ENCODE measurements at places on chromosomes 1 and 21.

DNA sequence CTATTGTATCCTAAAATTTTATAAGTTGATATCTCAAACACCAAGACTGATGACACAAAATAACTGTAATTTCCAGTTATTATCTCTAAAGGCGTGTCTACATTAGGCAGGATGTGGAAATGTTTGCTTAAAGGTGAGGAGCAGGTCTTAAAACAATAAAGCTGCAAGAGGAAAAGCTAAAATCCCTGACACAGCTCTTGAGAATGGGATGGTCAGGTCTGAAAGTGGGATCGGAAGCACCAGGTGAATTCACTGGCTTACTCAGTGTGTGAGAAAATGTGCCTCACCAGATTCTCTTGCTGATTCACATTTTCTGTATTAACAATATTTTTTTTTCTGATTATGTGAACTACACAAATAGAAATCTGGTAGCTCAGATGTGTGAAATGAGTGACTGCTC, 421.9 kb upstream of the ADAMTS5 start:
- DNase-seq, result no peak

DNA sequence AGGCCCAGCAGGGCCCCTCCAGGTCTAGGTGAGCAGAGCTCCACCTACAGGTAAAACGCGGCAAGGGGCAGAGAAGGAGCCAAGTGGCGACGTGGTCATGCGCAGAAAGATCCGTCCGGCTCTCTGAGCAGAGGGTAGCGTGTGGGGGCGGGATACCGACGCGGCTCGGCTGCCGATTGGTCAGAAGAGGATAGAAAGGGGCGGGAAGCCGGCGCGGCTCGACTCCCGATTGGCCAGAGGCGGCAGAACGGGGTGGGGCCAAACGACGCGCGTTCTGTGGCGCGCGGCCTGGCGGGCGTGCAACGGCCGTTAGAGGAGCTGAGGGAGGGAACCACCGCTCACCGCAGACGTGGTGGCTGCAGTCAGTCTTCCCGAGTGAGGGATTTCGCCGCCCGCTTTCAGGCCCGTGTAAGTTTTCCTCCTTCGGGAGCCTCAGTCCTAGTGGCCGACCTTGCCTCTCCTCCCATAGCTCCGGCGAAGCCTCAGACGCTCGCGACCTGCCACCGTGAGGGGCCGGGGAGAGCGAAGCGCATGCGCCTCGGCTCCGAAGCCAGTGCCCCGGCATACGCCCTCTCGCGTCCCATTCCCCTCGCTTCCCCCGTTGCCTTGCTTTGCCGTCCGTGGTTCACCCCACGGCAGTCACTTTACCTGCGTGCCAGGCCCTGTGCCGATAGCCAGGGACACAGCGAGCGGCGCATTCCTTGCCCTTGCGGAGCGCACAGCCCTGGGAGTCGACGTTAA, at the start of gene CEP85:
Gene CEP85 (plus strand): TSS at position 298 of the 741 bp plus-strand sequence. CDS start 5,584 bp downstream, outside the sequence.
- peak; percentile 99 for DNase-seq

- DNase-seq, result no peak
Observed at GRCh38 chr1:115210302-115210711, 121.0 kb upstream of the TSPAN2 start.

- no peak for DNase-seq
Observed at GRCh38 chr1:187504779-187505178, 676.0 kb downstream of the PLA2G4A start.

- no peak for DNase-seq
Observed at GRCh38 chr21:38140207-38140903, 116.4 kb upstream of the KCNJ15 start.

DNA sequence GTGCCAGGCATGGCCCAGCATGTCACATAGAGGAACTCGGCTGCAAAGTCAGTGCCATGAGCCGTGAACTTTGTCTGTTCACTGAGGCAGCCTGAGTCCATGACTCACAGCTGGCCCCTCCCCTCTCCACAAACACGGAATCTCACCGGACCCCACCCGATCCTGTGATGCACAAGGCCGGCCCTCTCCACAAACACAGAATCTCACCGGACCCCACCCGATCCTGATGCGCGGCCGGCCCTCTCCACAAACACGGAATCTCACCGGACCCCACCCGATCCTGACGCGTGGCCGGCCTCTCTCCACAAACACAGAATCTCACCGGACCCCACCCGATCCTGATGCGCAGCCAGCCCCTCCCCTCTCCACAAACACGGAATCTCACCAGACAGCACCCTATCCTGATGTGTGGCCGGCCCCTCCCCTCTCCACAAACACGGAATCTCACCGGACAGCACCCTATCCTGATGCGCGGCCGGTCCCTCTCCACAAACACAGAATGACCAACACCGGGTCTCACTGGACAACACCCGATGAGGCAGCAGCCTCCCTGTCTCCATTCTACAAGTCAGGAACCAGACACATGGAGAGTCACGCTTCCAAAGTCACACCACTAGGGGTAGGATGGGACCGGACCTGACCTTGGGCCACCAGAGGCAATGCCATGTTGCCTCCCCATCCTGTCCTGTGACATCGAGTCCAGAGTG, 39.6 kb upstream of the GPR153 start:
- DNase-seq, result no peak

DNA sequence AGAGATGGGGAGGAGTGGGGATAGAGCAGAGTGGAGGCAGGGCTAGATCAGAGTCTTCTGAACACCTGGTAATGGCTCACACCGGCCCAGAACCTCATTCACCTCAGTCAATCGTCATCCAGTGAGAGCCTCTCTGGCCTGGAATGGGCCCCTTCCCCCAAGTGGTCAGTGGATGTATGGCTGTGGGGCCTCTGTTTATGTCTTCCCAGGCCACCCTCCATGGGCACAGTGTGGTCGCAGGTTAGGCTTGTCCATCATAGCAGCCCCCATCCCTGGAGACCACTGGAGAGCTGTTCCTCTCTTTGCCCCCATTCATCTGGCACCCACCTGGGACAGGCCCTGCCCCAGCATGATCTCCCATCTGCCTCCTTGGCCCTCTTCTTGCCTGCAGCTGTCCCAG, 29.6 kb upstream of the TENT5C start:
- DNase-seq, result no peak

DNA sequence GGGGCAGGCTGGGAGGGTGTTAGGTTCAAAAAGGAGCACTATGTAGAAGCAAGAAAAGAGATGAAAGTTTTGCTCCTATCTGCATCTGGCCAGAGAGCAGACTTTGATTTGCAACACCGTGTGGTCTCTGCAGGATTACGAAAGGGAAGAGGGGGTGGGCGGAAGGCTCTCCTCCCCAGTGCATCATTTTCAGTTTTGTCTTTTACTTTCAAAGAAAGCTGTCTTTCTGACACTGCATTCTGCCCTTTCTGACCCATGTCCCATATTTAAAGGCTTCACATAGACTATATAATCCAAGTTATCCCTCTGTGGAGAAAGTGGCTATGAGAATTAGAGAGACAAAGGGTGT, 126.5 kb downstream of the RHOU start:
- DNase-seq, result no peak

- DNase-seq, result no peak
Observed at GRCh38 chr1:38567401-38567800, 292.2 kb downstream of the RRAGC start.

DNA sequence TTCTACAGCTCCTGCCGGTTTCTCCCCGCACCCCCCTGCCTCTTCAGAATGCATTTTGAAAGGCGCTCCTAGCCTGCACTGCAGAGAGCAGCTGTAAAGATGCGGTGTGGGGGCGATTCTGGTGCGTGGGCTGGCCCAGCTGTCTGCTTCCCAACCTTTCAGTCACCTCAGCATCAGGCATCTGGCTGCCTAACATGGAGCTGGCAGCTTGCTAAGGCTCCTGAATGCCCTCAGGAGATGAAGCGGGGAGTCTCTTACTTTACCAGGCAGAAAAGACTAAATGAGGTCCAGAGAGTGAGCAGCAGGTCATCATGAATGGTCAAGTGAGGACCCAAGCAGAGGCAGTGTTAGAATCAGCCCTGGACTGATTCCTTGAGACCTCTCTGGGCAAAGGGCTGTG, 8.7 kb downstream of the IER5 start:
- no peak for DNase-seq

- DNase-seq, result peak; percentile 50
Observed at GRCh38 chr1:58573705-58574591, 3.1 kb downstream of the TACSTD2 start.

GRCh38 chr1:218068241-218068640, 216.9 kb upstream of the RRP15 start:
- DNase-seq, result no peak

GRCh38 chr1:92708368-92708950, 76.4 kb downstream of the EVI5 start:
- DNase-seq, result no peak

DNA sequence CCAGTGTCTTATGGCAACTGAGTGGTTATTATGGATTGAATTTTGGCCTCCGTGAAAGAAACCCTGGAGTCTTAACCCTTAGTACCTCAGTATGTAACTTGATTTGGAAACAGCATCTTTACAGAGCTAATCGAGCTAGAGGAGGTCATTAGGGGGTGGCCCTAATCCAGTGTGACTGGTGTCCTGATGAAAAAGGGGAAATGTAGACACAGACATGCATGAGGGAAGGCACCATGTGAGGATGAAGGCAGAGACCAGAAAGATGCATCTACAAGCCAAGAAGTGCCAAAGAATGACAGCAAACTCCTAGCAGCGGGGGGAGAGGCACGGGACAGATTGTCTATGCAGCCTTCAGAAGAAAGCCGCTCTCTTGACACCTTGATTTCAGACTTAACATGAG, 14.7 kb downstream of the DOP1B start:
- DNase-seq, result no peak

DNA sequence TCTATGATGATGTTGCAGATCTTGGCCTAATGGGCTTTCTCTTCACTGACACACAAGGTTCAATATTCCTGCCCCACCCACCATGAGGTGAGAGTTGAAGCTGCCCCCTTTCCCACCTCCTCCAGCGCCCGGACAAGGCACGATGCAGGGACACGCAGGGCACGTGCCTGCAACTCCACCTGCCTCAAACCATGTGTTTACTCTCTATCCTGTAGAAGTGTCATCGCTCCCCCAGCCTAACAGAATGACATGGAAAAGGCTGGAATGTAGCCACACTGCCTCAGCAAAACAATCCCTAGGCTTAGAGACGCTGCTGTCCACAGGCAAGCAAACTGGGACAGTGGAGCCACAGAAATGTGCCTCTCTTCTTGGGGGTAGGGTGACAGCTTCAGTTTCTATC, 92.9 kb upstream of the SOD1 start:
- no peak for DNase-seq

GRCh38 chr1:242237051-242237450, 238.2 kb upstream of the MAP1LC3C start:
- DNase-seq, result no peak

DNA sequence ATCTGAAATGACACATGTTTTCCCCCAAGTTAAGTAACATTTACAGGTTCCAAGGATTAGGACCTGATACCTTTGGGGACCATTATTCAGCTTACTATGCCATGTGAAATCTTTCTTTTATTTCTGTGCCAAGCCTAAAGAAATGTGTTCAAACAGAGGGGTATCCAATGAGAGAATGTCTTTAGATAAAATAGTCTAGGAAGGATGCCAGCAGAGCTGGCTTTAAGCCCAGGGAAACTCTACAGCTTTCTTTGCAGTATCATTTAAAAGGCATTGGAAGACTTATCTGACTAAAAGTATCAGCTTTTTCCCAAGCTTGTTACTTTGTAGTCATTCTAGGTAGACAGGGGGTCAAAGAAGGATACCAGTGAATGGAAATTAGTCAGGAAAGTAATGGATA, 860.4 kb downstream of the PLA2G4A start:
- no peak for DNase-seq

DNA sequence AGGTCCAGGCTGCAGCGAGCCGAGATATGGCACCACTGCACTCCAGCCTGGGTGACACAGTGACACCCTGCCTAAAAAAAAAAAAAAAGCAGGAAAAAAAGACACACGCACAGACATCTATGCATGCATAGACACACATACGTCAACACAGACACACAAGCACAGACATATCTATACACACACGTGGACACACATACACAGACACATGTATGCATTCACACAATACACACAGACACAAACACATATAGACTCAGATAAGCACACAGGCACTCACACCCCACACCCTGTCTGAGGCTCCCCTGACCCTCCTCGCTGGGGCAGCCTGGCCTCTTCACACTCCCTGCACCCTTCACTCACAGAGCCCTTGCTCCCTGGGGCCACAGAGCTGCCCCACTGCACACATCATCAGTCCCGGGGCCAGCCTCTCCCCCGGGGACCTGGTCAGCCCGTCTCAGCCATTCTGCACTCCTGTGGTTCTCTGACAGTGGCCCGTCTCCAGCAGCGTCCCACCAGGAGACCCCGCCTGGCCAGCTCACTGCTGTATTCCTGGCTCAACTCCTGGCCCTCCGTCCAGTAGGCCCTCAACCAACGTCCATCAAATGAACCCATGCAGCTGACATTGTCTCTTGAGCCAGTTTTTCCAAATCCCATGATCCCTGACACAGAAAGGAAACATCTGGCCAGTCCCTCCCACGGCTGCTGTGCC, 4.6 kb upstream of the PRKCZ start:
- no peak for DNase-seq

GRCh38 chr21:22609802-22610201, 1611.6 kb downstream of the NCAM2 start:
- no peak for DNase-seq

GRCh38 chr1:28066393-28067154, 21.8 kb downstream of the EYA3 start:
- DNase-seq, result no peak

GRCh38 chr1:247639381-247639981, 34.1 kb downstream of the OR2G3 start:
- peak; percentile 64 for DNase-seq

- no peak for DNase-seq
Observed at GRCh38 chr1:75233302-75233929, 99.2 kb downstream of the LHX8 start.

GRCh38 chr1:177069490-177069889, 95.0 kb downstream of the ASTN1 start:
- no peak for DNase-seq

- no peak for DNase-seq
Observed at GRCh38 chr1:3821004-3821403, 24.7 kb upstream of the LRRC47 start.

DNA sequence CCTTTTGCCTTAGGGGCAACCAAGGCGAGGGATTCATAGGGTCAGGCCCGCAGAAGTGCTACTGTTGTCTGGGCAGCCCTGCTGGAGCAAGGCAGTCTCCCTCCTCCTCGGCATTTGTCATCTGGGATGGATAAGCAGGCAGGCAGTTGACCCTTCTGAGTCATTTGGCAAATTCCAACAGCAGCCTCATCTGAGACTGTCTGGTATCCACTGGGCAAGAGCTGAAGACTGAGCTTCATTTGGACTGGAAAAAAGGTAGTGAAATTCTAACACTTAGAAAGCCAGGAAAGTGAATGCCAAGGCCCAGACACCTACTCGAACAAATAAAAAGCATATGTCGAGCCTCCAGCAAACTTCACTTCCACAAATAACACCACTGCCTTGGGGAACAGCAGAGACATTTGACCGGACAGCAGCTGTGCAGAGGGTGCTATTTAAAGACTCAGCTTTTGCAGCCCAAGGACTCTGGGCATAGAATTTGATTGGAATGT, 4.0 kb upstream of the ZBTB40 start:
- DNase-seq, result no peak

GRCh38 chr1:226973371-226973897, 33.3 kb downstream of the COQ8A start:
- DNase-seq, result no peak
